NCI-H2081 (cell line): ENCODE measurements at places on chromosomes 2 and 18.
A peak's percentile ranks its signal among the peaks of the same experiment; 100 is the strongest.

GRCh38 chr2:181672255-181673008 lies 7.9 kb downstream of the NEUROD1 start:
- DNase-seq, result no peak

GRCh38 chr2:150981826-150982225 lies 279.8 kb downstream of the RBM43 start:
- no peak for DNase-seq

DNA sequence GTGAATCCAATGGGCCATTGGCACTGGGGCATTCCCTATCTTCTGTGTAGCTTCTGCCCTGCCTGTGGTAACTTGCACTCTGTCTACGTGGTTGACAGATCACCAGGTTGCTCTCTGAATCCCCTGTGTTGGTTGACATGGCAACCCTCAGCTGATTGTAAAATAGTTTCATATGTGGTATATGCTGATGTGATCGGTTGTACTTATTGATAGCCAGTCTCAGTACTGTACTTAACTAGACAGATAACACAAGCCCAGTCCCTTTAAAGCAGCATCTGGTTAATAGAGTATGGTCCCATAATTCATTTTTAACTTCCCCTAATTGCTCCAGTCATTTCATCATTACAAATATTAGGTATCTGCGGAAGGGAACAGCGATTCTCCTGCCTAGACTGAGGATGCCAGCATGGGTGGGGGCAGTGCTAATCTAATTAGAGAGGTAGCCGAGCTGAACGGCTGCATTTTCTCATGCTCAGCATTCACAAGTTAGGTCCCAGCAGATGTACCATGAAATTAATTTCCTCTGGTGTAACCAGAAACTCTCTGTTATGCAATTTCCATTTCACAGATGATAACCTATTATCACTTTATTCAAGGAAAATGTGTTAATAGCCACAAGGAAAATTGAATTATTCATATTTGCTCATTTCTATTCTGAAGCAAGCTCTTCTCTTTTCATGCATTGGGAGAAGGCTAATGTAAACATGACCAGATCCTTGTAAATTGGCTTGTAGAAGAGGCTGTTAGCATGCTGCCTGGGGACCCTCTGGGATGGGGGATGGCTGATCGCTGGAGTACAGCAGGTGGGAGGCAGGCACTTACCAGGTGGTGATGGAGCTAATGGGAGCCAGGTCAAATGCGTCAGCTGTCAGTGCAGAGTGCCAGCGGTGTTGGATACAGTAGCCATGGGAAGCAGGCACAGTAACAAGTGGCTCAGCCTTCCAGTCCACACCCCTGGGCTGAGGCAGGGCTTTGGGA lies 608.3 kb downstream of the GALR1 start:
- DNase-seq, result peak; percentile 88

GRCh38 chr2:144668493-144669110 lies 148.7 kb upstream of the ZEB2 start:
- DNase-seq, result no peak

DNA sequence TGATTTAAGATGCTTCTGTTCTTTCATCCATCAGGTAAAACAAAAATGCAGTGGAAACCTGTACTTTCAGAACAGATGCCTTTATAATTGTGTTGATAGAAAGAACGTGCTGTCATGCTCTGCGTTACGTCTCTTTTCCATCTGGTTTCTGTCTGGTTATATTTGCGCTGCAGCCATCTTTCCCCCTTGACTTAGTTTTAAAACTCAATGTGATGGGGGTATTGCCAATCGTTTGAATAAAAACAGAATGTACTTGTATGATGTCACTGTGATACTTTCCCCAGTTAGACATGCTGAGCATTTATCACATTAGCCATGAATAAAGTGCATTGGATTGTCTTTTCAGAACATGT lies 508.6 kb downstream of the ADCYAP1 start:
- DNase-seq, result no peak

GRCh38 chr2:198168651-198169050 lies 364.3 kb downstream of the PLCL1 start:
- no peak for DNase-seq

DNA sequence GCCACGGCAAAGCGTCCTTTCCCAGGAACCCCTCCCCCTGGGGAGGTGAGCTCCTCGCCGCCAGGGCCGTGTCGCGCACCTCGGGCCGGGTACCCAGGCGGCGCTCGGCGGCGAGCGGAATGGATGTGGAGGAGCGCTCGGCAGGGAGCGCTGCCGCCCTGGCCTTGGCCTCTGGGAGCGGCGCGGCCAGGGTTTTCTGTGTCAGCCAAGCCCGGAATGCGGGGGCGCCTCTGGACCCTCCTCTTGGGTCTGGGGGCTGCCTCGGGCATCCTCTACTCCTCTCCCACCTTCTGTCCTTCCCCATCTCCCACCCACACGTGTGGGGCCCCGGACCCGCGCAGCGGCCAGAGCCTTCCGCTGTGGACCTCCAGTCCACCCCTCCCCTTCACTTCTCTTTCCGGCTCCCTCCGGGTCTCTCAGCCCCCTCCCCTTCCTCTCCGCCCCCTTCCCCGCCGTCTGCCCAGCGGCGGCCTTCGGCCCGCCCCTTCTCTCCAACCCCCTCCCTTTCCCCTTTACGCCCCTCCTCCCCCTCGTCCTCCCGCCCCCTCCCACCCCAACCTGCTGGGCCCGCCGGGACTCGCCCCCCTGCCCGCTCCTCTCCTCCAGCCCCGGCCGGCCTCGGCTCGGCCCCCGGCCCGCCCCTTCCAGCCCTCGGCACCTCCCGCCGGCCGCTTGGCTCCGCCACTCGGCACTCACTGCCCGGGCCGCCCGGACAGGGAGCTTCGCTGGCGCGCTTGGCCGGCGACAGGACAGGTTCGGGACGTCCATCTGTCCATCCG lies at the start of gene MERTK:
TSS of gene MERTK (plus strand) at position 684 of the 779 bp plus-strand sequence. CDS start 129 bp downstream, outside the sequence.
- DNase-seq, result peak; percentile 74

DNA sequence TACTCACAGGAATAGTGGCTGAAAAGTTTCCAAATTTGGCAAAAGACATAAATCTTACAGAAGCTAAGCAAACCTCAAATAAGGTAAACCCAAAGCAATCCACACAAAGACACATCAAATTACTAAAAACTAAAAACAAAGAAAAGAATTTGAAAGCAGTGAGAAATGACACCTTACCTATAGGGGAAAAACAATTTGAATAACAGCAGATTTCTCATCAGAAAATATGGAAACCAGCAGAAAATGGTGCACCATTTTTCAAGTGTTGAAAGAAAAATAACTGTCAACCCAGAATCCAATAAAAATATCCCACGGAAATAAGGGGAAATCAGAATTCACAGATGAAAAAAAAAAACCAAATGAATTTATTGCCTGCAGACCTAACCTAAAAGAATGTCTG lies 138.6 kb downstream of the PIGN start:
- DNase-seq, result no peak

- no peak for DNase-seq
Measured at GRCh38 chr2:120776649-120777048, 41.0 kb downstream of the GLI2 start.
